ENCODE measurements at places on chromosomes 6 and 20.

GRCh38 chr20:17226410-17227218, at the start of gene PCSK2:
TSS of gene PCSK2 (plus strand) at chr20:17227040. CDS start at chr20:17227306, 266 bp downstream.
- no peak for DNase-seq

DNA sequence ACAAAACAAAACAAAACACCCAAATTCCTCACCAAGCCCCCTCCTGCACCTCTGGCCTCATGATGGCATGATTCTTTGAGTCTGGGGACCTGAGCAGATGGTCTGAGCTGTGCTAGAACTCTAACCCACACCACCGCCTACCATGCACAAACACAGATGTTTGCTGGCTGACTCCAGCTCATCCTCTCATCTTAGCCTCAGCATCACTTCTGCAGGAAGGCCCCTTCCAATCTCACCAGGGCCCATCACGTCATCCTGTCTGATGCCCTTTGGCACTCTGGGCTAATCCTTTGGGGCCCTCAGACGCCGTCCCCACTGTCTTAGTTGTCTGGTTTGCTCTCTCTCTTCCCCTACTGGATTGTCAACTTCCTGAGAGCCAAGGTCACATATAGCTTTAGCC, 85.8 kb downstream of the PHACTR3 start:
- DNase-seq, result no peak

GRCh38 chr6:160238761-160239751, 19.6 kb downstream of the SLC22A2 start:
- DNase-seq, result no peak

DNA sequence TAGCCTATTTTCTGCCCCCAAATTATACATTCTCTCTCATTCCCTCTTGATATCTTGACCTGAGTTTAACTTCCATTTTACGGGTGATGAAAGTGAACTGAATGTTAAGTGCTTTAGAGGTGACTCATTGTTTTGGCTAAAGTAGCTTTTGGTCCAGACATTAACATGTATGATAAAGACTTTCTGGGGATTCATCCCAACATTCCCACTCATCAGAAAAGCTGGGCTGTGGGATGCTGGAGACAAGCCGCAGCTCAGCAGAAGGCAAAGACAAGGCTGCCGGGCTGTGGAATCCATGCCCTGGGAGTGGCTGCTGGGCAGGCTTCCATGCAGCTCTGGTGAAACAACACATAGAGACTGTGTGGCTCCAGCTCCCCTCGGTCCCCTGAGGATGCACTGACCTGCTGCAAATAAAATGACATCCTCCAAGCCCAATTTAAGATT, 89.9 kb upstream of the SYNDIG1 start:
- no peak for DNase-seq

- DNase-seq, result no peak
Measured at GRCh38 chr20:14313341-14314020, 23.9 kb downstream of the FLRT3 start.

DNA sequence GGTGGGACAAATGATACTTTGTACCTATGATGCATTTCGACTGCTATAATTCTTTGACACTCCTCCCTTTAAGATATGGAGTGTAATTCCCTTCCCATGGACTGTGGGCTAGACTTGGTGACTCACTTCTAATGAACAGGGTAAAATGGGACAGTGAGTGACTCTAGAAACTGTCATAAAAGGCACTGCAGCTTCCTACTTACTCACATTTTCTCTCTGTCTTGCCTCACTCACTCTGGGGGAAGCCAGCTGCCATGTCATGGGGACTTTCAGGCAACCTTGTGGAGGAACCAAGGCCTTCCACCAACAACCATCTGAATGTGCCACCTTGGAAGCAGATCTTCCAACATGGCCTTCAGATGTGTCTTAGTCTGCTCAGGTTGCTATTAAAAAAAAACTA, 12.9 kb upstream of the GFOD1 start:
- DNase-seq, result no peak

DNA sequence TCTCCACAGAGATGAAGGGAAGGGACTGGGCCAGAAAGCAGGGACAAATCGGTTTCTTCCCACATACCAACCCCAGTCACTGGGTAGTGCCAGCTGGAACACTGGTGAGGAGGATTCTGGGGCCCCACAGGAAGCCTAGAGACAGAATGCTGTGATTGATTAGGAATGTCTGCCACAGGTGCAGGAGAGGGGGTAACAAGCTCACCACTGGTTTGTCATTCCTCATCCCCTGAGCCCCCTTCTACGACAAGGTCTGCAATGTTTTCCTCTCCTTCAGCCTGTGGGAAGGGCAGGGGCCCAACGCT, 89.8 kb downstream of the PREX1 start:
- DNase-seq, result no peak

DNA sequence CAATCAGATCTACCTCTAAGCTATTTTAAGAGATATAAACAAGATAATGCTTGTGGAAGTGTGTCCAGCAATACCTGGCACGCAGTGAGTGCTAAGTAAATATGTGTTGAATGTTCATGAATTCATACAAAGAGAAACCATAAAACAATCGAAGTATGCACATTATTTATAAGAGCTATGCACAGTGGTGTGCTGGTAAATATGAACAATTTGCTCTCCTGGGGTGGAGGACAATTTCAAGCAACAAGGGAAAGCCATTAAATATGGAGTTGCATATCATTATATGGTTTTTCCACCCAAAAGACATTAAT, 526.6 kb upstream of the MARCKS start:
- DNase-seq, result no peak

- DNase-seq, result no peak
Measured at GRCh38 chr20:32562495-32562911, 22.6 kb downstream of the NOL4L start.

DNA sequence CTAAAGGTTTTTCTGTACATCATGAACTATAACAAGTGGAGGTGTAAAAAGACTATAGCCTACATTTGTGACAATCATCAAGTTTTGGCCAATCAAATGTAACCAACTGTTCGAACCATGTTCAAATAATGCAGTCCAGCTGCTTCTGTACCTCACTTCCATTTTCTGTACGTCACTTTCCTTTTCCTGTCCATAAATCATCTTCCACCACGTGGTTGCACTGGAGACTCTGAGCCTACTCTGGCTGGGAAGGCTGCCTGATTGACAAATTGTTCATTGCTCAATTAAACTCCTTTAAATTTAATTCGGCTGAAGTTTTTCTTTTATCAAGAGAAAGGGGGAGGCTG, 270.4 kb upstream of the JARID2 start:
- DNase-seq, result no peak

DNA sequence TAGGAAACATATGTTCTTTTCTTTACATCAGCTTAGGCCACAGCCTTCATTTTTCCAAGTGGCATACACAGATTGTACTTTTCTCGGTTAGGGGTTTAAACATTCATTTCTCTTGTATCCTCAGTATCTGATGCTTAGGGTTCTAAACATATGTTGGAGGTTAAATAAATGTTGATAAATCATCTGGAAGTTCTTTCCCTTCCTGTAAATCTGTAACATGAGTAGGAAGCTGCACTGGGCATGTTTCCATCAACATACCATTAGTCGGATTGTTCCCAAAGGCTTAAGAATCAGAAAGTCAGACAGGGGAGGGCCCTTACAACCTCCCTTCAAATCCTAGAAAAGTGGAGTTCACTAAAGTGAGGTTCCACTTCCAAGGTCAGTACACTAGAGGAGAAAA, 54.8 kb upstream of the BCLAF1 start:
- no peak for DNase-seq

- no peak for DNase-seq
Measured at GRCh38 chr6:26351544-26351953, 13.4 kb upstream of the BTN3A2 start.

- no peak for DNase-seq
Measured at GRCh38 chr6:111589366-111589765, 16.3 kb downstream of the TRAF3IP2 start.

DNA sequence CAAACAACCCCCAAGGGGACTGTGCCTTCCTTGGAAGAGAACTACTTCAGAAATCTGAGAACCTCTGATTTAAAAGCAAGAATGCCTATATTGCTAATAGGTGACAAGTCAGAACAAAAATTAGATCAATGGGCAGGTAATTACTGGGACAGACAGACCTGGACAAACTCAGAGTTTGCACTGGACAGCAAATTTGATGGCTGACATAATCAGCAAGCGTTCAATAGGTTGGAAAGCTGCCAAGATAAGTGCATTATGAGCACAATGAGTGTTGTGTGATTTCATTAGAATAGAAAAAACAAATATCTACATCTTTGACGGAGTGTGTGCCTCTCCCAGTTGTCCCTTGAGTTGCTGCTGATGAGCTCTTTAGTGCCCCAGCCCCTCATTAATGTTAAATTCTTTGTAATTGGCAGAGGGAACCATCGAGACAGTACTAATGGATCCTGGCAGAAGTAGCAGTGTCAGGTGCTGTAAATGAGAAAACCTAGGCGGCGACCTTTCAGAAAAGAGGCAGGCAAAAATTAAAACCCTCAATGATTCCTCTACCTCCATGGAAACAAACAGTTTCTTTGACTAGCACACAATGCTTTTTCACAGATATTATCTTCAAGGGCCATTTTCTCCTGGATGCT, 116.5 kb upstream of the COL21A1 start:
- no peak for DNase-seq

DNA sequence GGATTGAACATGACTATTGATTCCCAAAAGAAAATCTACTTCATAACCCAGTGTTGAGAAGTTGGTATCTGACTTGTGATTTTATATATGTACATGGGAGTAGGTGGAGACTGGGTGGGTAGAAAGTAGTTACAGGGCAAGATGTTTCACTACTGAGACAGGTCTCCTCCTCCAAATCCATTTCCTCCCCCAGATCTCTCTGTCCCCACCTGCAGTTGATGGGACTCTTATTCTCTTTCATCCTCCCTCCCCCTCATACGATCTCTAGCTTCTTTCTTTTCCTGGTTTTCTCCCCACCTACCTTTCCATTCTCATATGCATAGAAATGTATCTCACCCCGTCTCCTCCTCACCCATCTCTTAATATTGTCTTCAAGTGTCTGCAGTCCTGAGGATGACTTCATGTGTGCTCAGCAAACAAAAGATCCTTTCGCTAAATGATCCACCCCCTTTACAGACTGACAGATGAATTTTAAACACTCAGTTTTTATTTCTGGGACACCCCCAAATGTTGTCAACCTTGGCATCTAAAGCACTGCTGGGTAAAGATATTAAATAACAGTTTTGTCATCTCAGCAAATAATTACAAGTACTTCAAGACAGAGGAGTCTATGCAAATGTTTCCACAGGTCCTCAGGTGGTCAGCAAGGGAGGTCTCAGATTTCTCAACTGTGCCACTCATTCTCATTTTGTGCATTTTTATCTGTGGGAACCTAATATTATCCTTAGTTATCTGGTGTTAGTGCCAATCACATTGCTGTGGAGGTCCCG, 18.7 kb upstream of the HECA start:
- peak; percentile 51 for DNase-seq

DNA sequence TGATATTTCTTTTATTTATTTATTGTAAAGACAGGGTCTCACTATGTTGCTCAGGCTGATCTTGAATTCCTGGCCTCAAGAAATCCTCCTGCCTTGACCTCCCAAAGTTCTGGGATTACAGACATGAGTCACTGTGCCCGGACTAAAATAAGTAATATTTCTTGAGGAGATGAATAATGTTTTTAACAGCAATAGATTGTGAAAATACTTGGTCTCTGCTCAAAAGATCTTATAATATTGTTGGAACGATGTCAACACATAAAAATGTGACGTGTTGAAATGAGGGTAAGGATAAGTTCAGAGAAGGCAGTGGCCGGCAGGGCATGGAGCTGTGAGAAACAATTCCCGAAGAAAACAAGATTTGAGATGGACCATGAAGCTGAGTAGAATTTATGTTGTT, 178.7 kb downstream of the GJA1 start:
- no peak for DNase-seq

- peak; percentile 35 for DNase-seq
Measured at GRCh38 chr6:168938546-168938945, 315.1 kb downstream of the THBS2 start.

All from activated CD4-positive, alpha-beta T cell treated with anti-CD3 and anti-CD28 coated beads, Interleukin-2, amount 10 ng/mL, durations not matched to agents 24 days and 14 days (primary cell).